LoVo (cell line): ENCODE measurements at places on chromosomes 4 and X.

GRCh38 chr4:38565271-38566199 is 98.5 kb upstream of the KLF3 start:
- DNase-seq = peak; percentile 23

DNA sequence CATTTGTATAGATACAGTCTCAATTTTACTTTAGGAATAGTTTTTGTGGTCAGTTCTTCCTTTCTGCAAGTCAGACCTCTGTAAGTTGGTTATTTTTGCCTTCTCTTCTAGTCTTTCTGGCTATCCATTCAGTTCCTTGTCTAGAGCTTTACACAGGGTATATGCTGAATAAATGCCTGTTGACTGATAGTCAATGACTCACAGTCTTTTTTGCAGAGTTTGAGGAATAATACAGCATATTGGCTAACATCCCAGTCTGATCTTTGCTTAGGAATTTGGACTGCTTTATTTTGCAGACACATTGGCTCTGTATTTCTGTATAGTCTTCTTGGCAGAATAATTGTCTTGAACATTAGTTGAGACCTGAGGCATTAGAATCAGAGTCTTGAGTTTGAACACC is 132.4 kb downstream of the MAGEC1 start:
- no peak for DNase-seq

GRCh38 chr4:174255786-174256185 is 27.7 kb downstream of the FBXO8 start:
- DNase-seq = no peak

DNA sequence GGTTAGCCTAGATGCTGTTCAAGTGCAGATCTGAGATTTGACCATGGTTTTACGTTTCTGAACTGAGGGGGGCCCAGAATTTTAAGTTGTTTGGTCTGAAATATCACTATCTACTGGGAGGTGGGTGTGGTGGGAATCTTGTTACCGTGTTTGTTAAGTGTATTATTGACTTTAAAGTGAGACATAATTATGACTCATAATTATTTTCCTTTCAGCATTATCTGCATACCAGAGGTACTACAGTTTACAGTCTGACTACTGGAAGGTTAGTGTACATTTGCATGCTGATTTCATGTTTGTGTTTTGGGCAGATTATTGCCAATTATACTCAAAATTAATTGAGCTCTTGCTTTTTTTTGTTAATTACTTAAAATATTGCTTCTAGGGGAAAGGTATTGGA is 101.5 kb downstream of the KDM6A start:
- peak; percentile 26 for DNase-seq

DNA sequence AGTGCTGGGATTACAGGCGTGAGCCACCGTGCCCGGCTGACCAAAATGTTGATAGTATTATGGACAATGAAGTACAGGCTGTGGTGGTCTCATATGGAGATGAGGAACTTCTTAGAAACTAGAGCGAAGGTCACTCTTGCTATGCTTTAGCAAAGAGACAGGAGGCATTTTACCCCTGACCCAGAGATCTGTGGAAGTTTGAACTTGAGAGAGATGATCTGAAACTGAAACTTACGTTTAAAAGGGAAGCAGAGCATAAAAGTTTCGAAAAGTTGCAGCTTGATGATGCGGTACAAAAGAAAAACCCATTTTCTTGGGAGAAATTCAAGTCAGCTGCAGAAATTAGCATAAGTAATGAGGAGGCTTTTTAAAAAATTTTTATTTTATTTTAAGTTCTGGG is 8.5 kb upstream of the CTAG2 start:
- DNase-seq = no peak

- DNase-seq = no peak
Measured at GRCh38 chr4:140240237-140240636, 86.3 kb upstream of the MAML3 start.

DNA sequence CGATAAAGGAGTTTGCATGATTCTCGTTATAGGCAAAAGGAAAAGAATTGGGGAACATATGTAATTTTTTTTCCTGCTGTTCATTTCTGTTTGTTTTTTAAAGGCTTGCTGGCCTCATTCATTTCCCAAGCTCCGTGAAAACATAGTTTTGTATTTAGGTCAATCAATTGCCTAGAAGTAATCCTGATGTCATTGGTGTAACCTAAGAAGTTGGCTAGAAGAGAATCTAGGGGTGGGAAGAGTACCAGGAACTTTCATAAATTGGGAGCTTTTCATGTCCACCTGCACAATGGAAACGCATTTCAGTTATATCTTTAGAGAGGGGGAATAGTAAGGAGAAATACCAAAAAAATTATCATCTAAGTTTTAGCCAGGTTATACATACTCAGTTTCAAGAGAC is 3.8 kb downstream of the RAPGEF2 start:
- DNase-seq = no peak

DNA sequence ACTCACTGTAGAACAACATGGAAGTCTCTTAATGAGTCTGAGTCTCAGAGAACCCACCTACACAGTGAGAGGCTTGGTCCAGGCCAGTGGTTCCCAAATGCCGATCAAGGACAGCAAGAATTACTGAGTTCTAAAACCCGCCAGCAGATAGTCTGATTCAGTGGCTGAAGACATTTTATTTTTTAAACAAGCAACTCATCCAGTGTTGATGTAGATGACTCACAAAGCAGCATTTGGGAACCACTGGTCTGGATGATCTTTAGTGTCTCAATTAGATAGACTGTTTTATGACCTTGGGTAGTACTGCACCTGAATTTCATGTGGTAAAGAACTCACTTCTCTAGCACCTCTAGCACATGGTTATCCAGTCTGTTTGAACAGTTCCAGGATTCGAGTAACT is 193.6 kb downstream of the FBXW7 start:
- DNase-seq = no peak

DNA sequence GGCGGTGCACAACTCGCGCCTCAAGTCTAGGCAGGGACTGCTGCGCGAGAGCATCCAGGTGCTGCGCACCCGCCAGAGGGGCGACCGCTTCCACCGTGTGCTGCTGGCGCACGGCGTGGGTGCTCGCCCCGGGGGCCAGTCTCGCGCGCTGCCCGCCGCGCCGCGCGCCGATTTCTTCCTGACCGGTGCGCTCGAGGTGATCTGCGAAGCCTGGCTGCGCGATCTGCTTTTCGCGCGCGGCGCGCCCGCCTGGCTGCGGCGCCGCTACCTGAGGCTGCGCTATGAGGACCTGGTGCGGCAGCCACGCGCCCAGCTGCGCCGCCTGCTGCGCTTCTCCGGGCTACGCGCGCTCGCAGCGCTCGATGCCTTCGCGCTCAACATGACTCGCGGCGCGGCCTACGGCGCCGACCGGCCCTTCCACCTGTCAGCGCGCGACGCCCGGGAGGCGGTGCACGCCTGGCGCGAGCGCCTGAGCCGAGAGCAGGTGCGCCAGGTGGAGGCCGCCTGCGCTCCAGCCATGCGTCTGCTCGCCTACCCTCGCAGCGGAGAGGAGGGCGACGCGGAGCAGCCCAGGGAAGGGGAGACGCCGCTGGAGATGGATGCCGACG is 1.3 kb downstream of the CHST7 start:
- no peak for DNase-seq

DNA sequence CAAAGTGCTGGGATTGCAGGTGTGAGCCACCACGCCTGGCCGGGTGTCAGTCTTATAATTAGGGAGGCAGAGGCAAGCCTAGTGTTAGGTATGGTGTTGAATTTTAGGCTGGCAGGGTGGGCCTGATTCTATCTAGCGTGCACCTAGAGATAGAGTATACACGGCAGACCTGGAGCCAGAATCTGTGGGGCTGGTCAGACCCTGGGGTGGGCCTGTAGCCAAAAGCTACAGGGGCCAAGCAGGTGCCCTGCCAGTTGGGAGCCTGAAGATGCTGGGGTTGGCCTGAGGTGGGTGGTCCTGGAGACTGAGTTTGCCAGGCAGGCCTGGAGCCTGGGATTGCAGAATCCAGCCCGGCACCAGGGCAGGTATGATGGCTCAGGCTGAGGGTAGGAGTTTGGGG is 1580.3 kb downstream of the ARAP2 start:
- DNase-seq = no peak

DNA sequence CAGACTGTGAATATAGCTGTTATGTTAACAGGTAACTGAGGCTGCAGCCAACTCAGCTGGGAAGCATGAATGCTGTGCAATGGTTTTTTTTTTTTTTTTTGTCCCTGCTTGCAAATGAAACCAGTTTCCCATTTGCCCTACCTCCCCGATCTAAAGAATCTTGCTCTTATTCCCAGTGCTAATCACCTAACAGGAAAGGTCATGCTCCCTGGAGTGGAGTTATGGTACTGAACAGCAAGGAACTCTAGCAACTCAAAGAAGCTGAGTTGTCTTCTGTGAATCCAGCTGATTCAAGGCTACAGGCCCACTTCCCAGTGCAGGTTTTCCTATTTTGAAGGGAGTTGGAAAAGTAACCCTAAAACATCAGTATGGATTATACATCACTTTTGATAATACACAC is 52.1 kb downstream of the HTR2C start:
- DNase-seq = no peak

DNA sequence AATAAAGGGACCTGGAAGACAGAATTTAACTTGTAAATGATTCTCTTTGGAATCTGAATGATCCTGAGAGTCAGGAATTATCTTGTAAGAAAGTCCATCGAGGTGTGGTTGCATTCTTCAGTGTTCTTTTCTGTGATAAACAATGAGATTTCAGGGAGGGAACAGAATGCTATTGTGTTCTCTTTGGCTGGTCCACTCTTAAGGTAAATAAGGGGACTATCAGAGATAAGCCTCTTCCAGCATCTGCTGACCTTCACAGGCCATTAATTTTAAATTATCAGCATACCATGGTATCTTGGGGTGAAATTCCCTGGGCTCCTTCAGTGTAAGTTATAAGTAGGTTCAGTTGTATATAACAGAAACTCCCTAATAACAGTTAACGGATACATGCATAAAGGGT is 107.1 kb upstream of the ARHGAP24 start:
- no peak for DNase-seq

DNA sequence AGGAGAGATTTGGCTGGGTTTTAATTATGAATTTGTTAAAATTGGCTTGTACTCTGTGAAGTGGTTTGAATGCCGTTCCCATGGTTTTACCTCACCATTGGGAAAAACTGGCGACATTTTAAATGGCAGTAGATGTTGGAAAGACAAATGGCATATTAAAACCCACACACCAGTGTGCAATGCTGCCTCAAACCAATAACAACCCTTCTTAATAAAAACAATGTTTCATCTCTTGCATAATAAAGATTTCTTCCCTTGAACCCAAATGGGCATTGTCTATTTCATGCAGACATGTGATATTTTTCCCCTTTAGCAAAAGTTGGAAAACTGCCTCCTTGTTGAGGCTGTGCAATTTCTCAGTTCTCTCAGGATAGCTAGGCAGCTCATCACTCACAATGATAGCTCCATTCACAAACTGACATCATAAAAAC is 33.7 kb downstream of the GABRB1 start:
- no peak for DNase-seq

- DNase-seq = no peak
Measured at GRCh38 chr4:126890994-126891393, 741.8 kb upstream of the INTU start.

GRCh38 chr4:100828364-100828763 is 310.5 kb upstream of the EMCN start:
- no peak for DNase-seq

DNA sequence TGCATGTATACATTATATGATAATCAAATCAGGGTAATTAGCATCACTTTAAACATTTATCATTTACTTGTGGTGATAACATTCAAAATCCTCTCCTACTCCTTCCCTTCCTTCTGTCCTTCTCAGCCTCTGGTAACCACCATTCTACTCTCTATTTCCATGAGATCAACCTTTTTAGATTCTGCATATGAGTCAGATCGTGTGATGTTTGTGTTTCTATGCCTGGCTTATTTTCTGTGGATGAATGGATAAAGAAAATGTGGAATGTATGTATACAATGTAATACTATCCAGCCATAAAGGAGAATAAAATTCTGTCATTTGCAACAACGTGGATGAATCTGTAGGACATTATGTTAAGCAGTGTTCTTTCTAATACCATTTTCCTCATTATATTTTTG is 123.9 kb downstream of the NAA11 start:
- no peak for DNase-seq

DNA sequence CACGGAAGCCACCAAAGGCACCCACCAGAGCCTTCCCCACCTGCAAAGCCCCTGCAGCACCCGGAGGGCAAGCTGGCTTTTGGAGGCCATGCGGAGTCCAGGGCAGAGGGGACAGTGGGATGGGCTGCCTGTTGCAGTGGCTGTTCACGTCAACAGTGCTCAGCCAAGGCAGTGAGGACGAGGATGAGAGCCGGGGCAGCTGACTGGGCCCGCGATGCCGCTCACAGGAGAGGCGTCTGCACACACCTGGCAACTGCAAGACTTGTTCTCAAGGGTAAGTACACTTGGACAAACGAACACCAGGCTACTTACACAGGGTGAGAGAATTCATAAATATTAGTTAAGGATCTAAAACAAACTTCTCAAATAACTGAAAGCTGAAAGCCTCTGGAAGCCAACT is 19.6 kb downstream of the FGFR3 start:
- DNase-seq = no peak

DNA sequence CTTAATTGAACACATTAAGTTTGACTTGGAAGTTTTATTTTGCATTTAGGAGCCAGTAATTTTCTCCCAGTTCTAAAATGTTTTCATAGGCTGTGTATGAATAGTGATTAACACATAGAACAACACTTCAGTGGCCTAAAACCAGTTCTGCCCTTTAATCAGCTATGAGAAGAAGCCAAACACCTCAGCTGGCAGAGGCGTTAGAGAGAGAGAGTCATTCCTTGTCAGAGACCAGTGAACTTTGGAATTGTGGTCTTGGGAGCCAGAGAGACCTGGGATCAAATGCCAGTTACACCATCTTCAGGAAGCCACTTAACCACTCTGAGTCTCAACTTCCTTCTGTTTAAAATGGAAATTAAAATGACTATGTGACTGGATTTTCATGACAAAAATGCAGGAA is 39.3 kb upstream of the PRPS2 start:
- DNase-seq = no peak

DNA sequence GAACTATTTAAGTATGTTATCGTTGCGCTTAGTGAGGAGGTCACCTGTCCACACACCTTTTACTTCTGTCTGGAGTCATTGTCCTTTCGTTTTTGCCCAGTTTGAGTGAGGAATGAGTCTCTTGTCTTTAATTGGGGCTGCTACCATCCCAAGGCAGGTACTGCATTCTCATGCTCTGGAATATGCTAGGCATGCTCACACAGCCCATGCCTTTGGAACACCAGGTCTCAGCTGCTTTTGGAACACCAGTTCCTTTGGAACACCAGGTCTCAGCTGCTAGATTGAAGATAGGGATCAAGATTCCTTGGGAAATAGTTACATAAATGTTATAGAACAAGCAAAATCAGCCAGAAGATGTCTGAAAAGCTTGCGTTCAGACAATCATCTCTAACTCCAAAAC is 73.1 kb downstream of the AREG start:
- no peak for DNase-seq
